ENCODE measurements at places on chromosomes 16 and 17.

- no peak for DNase-seq
These were observed 135.1 kb downstream of the SKAP1 start for GRCh38 chr17:48294806-48295361.

DNA sequence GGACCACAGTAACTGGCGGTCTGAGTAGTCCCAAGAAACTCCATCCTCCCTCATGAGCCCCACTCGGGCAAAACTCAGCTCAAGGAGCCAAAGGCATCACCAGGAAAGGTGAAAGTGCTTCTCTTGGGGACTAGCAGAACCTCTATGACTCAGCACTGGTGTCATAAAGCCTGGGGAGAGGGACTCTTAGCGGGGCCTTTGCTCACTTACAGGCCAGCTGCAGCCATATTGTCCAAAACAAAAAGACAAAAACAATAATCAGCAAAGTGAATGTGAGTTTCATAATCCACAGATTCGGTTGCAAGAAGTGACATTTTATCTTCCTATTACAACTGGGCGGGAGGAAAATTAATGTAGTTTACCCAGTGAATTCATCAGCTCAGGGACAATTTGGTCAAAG is at the start of gene TEKT5:
Gene TEKT5 (minus strand): TSS at position 101 of the 400 bp plus-strand sequence. CDS start 57 bp downstream, at position 44.
- DNase-seq, result no peak

DNA sequence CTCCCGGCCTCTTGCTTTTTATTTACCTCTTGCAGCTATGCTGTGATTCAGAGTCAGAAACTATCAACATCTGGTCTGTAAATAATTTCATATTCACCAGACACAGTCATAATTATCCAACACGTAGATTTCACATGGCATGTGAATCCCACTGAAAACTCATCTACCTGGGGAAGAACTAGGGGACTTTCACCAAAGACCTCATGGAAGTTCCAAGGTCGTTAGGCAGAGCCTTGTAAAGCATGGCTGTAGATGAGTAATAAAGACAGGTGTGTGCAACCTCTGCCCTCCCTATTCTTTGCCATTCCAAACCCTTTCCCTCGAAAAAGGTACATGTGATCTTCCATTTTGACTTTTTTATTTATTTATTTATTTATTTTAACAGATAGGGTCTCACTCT is 1.9 kb upstream of the CHST5 start:
- no peak for DNase-seq

GRCh38 chr16:82016964-82017363 is 5.7 kb upstream of the SDR42E1 start:
- no peak for DNase-seq

DNA sequence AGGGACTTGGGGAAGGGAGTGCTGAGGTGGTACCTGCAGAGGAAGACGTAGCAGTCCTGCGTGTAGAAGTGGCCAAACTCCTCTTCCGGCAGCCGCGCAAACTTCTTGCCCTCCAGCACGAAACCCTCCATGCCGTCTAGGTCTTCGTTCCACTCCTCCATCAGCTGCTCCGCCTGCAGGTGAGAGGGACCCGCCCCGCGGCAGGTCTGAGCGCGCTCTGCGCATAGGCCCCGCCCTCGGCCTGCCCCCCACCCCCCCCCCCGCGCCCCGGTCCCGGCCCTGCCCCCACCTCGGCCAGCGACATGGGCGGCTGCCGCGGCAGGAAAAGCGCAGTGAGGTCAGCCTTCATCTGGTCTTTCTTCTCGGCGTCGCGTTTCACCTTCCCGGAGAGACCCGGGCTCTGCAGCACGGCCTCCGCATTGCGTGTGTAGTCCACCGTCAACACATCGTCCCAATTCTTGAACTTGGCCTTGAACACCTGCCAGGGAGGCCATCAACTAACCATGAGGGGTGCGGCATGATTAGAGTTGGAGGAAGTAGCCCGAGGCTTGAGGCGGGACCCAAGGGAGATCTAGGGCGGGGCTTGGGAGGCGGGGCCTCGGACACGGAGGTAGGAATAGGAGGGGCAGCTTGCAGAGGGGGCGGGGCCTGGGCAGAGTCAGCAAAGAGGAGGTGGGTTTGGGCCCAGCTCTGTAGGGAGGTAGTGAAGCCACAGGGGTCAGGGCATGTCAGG is 11.5 kb downstream of the FLII start:
- DNase-seq, result no peak

- no peak for DNase-seq
These were observed 8.3 kb downstream of the ANKRD40CL start for GRCh38 chr17:50758989-50759544.

DNA sequence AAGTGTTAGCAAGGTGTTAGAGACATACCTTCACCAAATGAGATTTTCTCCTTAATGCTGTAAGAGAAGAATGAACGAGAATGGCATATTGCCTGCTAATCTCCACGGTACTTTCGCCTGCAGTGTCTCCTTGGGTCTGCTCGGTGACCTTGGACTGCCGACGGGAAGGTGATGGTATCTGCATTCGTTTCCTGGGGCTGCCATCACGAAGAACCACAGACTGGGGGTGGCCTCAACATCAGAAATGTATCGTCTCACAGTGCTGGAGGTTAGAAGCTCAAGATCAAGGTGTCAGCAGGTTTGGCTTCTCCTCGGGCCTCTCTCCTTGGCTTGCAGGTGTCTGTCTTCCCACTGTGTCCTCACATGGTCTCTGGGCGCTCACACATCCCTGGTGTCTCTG is 86.3 kb upstream of the TNRC6C start:
- no peak for DNase-seq

DNA sequence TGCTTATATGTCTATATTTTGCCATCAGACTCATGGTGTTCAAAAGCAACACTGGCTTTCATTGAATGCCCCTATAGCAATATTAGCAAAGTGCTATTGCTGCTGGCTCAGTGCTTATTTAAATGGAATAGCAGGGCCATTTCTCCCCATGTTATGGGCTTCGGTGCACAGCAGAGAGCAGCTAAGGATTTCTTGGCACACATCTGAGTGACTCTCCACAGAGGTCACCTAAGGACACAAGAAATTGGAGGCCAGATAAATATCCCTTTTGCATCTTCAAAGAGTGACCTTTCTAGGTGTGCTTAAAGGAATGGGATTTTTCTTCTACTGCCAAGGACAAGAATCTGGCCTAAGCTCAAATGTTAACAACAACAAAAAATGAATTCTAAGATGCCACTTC is 751.8 kb downstream of the CDH11 start:
- DNase-seq, result no peak

DNA sequence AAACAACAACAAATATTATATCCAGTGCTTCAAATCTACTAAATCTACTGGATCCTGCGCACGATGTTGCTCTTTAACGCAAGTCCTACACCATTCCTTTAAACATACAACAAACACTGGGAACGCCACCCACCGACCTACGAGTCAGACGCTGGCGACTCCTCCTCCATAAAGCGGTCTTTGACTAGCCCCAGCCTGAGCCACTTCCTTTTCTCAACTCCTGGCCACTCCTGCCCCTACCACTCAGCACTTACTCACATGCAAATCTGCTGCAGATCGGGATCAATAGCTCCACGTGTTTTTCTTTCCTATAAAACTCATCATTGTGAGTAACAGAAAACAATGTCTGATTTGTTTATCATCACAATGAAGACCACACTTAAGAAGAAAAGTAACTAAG is 32.8 kb upstream of the MNT start:
- no peak for DNase-seq

Measured in occipital lobe (tissue), 3 donors.